ENCODE measurements at places on chromosomes 2 and 18.

DNA sequence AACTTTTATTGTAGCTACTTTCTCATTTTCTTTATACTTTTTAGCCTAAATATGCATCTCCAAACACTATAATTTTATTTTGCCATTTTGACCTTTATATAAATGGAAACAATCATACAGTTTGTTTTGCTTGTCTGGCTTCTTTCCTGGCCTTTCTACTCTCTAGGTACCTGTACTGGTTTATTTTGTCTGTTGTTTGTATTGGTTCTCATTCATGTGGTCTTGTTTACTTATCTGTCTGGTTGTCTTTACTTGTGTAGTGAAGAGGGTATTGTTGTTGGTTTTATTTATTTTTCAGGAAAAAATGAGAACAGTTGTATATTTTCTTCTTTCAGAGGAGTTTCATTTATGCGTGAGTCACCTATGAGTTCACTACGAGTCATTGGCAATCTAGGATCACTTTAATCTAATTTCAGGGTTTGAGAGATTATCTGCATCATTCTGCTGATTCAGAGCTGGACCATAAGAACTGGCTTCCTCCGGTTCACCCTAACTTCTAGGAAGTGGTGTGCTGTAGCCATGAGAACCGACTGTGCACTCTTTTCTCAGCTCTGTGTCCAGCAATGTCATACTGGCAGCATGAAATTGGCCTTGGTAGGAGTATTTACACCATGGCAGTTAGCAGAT, 33.1 kb upstream of the HDAC4 start:
- DNase-seq = no peak

DNA sequence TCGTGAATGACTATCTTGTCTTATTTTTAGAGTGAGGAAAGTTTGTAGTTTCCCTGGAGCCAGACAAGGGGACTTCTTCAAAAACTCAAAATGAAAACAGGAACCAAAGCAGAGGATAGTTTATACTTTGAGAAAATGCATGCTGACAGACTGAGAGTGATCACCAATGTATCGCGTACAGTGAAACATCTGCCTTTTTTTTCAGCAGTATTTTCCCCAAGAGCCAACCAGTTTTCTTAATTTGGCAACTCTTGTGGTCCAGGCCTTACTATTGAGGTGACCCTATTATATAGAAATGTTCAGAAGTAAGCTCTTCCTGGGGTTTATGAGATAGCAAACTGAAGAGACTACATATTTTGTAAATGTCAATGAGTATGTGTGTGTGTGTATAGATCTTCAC, 153.7 kb upstream of the VRK2 start:
- DNase-seq = no peak

DNA sequence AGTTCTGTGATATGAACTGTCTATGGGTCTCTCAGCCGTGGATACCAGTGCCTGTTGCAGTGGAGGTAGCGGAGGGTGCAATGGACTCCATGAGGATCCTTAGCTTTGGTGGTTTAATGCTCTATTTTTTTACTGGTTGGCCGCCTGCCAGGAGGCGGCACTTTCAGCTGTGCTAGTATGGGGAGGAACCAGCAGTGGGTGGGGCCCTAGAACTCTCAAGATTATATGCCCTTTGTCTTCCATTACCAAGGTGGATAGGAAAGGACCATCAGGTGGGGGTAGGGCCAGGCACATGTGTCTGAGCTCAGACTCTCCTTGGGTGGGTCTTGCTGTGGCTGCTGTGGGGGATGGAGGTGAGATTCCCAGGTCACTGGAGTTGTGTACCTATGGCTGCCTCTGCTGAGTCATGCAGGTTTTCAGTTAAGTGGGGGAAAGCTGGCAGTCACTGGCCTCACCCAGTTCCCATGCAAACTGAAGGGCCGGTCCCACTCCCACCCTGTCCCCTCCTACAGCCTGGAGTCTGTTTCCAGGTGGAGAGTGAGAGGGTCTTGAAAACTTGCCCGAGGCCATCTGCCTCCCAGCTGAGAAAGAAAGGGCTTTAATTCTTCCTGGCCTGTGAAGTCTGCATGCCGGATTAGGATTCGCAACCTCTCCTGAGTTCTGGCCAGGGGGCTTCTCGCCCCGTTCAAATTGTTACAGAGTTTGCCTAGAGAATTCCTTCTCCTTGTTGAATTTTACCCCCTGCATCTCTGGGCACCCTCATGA, 14.5 kb downstream of the KCNS3 start:
- no peak for DNase-seq

GRCh38 chr2:123364243-123364896, 660.7 kb upstream of the CNTNAP5 start:
- no peak for DNase-seq

DNA sequence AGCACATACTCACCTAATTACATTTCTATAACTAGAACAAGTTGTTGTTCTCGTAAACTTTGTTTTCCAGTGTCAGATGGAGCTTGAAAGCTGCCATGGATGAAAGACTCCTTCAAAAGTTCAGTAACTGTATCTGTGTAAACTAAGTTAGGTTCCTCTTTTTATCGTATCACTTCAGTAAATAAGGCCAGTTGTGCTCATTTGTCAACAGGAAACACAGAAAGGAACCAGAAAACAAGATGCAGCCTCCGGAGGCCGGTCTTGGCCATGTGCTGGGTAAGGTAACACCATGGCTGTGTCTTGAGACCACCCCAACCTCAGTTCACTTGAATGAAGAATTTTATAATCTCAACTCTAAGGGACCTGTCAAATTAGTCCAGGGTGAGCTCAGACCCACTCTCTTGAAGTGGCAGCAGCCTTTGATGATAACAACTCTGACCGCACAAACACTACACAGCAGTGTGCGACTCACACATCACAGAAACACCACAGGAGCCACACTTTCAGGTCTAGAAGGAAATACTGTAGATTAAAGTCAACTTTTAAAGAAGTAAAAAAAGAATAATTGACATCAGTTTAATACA, 213.8 kb downstream of the AFF3 start:
- no peak for DNase-seq

GRCh38 chr2:45173513-45173912, 164.3 kb upstream of the SIX2 start:
- no peak for DNase-seq

- no peak for DNase-seq
Observed at GRCh38 chr2:181122601-181123000, 142.2 kb downstream of the UBE2E3 start.

GRCh38 chr2:209395652-209396051, 28.2 kb upstream of the MAP2 start:
- no peak for DNase-seq

DNA sequence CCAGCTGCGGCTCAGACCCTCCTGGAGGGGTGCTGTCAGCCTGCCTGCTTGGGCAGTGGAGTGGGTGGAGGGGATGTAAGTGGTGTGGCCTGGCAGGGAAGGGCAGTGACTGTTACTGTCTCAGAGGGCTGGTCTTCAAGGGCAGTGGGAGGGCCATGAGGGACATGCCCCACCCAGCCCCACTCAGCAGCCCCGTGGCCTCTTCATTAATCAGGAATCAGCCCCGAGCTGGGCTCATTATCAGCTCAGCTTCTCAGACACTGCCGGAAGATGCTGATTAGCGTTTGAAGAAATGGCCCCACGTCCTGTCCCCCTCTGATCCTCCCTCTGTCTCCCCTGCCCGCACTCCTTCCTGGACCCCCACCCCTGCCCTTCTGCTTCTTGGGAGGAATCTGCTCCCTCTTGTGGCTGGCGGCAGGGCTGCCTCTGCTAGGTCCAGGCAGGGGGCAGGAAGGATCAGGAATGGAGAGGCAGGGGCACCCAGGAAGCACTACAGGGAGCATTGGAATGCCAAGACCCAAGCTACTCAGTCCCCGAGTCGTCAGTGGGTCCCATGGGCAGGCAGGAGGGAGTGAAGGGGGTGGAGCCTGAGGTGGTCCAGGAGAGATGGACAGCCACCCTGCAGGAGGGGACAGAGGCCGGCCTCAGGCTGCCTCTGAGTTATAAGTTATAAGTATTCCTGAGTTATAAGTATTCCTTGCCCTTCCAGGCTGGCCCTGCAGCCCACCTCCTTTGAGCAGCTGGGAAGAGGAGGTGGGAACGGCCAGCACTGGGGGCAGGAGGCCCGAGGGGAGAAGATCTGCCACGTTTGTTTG, 7.0 kb downstream of the ASIC4 start:
- DNase-seq = peak; percentile 25

- no peak for DNase-seq
Observed at GRCh38 chr18:49677081-49677480, 115.2 kb downstream of the LIPG start.

DNA sequence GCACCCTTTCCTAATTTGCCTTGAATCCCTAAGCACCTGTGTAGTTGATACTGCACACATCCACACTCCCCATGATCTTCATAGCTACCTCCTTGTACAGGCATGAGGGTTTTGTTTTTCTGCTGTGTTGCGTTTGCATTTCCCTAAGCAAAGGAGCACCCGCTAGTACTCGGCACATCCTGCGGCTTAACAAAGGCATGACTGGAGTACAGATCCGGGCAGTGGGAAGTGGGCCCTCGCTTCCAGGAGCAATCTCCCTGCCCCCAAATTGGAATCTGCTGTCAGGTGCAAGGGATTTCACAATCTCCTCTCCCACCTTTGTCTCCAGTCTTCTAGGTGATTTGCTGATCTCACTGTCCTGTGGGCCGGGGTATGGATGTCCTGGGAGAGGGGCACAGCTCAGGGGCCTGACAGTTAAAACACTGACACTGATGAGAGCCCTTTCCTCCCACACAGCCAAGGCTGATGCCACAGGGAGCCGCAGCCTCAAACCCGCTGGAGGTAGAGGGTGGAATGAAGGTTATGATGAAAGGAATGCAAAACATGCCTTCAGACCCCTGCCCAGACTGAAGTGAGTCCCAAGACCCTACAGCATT, 98.7 kb upstream of the THOC1 start:
- DNase-seq = no peak

DNA sequence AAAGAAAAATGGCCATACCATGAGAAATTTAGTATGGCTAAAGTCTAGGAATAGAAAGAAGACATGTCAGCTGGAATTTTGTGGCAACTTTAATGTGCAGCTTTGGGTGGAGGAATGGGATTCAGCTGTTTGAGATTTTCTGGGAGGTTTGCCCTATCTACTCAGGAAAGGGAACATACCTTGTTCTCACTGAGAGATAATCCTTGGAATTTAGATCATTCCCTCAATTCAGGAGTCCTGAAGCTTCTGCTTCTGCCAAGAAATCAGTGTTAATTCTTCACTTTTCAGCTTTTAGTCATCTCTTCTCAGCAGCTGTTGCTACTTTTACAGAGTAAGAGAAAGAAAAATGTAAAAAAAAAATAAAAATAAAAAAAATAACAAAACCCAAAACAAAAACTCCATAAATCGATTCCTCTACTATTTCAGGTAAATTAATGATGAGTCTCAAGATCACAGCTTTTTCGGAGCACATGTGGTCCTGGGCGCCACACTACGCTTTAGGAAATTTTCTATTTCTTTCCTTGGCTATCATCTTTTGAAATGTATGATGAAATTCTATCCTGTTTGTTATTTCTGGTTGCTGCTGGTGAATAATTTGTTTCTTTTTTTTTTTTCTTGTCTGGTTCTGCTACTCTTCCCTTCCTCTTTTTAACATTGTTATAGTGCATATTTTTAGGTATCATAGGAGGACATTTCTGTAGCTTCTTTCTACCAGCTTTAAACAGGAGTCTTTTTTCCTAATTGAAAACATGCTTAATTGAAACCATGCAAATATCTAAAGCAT, 18.9 kb upstream of the BAZ2B start:
- no peak for DNase-seq

DNA sequence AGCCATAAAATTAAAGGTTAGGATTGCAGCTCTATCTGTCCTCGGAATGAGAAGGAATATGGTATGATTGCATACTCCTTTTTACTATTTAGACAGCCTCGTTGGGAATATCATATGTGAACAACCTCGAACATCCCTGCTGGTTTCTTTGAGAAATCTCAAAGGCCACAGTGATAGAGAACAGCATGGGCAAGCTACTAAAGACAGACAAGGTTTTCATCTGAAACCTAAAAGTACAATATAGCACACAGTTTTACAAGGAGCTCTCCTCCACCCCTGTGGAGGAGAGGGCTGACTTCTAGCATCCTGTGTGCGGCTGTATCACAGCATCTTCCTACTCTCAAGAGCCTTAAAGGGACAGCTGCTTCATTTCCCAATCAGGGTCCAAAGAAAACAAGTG, 104.3 kb downstream of the VWC2L start:
- no peak for DNase-seq

- no peak for DNase-seq
Observed at GRCh38 chr2:238483656-238484055, 56.9 kb downstream of the ASB1 start.

- peak; percentile 11 for DNase-seq
Observed at GRCh38 chr18:43634994-43635393, 357.7 kb upstream of the SYT4 start.

GRCh38 chr2:96872591-96873349, 2.9 kb upstream of the SEMA4C start:
- no peak for DNase-seq

DNA sequence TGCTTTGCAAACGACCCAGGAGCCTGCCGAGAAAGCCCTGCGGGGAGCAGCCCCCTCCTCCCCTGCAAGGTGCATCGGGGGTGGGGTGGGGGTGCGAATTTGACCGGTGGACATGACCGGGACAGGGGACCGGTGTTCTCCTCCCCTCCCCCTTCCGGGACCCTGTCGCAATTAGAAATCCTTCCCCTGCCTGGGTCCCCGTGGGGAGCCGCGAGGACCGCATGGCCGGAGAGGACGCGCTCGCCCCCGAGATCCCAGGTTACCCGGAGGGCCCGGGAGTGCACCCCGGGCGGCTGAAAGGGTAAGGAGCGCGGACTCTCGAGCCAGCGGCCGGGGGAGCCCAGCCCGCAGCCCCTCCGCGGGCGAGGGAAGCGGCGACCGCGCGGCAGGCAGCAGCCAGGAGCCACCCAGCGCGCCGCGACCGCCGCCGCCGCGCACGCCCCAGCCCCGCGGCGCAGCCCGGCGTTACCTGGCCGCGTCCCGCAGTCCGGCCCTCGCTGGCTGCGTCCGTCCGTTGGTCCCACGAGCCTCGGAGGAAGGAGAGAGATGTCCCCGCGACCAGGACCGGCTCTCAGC, 482 bp downstream of the DLGAP1 start:
- DNase-seq = no peak

- DNase-seq = no peak
Observed at GRCh38 chr2:72607189-72607588, 218.6 kb downstream of the EXOC6B start.

GRCh38 chr2:1818404-1818803, 74.1 kb upstream of the PXDN start:
- DNase-seq = no peak

- DNase-seq = no peak
Observed at GRCh38 chr2:239804161-239805042, 220.7 kb downstream of the NDUFA10 start.

DNA sequence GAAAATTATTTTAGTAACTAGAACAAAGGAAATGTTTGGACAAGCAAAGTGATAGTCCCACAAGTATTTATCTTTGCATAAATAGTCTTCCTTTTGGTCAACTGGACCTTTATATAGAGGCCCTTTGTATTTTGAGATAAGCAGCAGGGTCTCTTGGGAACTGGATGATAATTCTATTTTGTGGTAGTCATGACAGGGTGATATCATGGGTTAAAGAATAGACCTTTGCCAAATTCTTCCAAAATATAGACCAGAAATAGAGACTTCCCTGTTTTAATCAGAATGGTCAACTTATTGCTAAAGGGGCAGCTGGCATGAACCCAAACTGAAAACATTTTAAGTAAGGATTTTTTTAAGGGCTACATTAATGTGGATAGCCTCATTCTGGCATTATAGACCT, 10.5 kb downstream of the PLEK start:
- no peak for DNase-seq

Measured in NCI-H2081 (cell line).